ENCODE measurements at places on chromosomes 6 and 20.

DNA sequence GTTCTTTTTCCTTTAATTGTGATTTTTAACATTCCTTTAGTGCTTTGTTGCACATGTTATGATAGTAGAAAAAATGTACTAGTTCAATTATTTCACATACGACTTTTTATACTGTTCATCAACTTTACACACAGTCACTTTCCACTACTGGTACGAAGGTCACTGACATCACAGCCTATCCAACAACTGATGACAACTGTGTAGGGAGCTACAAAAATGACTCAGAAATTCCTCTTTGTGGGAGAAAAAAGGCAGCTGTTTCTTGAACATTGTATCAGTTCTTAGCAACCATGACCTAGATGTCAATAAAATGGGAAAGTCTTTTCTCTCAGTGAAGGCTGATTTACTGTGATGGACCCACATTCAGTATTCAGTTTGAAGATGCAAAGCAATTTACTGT is 7.0 kb upstream of the ID4 start:
- no peak for DNase-seq

- no peak for DNase-seq
Measured at GRCh38 chr6:143079325-143079640, 18.6 kb downstream of the AIG1 start.

DNA sequence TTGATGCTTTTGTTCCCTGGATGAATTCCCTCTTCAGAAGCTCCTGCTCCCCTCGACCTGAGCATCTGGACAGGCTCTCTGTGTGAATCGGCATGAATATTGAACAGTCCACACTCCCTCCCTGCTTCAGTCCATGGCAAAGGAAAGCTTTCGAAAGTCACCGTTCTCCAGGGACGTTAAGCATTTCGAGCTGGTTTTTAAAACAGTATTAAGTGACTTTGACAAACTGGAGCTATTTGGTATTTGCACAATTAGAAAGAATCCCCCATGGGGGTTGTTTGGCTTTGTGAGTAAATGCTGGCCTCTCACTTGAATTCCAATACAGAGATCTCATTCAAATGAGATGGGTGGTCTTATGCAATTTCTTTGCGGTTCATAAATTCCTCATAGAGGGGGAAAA is 85.3 kb upstream of the TIAM2 start:
- DNase-seq = no peak

DNA sequence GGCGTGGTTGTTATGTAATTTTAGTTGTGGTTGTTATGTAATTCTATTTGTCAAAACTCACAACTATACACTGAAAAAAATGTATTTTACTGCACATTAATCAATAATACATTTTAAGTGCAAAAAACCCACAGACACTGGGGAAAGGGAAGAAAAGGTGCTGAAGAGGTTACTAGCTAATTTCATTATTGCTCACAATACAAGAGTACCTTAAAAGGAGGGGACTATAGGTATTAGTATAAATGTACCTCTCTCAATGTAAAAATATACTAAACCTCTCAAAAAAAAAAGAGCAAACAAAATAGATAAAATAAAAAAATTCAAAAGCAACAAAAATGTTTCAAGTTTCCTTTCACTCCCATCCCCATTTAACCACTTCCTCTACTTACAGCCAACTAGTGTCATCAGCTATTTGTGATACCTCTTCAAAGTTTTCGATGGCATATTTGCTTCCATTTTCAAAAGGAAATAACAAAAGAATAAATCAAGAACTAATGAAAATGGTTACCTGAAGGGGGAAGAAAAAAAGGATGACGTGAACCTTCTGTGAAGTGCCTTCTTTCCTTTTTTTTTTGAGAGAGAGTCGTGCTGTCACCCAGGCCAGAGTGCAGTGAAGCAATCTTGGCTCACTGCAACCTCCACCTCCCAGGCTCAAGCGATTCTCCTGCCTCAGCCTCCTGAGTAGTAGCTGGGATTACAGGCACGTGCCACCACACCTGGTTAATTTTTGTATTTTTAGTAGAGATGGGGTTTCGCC is 30.2 kb downstream of the RANBP9 start:
- no peak for DNase-seq

DNA sequence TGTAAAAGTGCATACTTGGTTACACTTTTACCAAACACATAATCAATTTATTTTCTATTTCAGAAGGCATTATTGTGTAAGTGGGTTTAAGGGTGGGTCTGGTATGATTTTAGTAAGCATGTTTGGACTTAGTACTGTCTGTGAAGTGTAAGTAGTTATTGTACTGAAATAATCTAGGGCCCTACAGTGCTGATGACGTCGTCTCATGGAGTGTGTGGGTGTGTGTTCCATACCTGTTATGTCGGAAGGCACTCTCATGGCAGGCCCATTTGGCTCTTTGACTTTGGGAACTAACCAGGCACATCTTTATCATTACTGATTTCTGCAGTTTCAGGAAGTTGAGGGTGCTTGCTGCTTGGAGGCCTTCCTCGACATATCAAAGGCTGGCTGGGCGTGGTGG is 155.1 kb downstream of the SASH1 start:
- DNase-seq = no peak

GRCh38 chr20:58458342-58459057 is 56.7 kb downstream of the APCDD1L start:
- DNase-seq = no peak

DNA sequence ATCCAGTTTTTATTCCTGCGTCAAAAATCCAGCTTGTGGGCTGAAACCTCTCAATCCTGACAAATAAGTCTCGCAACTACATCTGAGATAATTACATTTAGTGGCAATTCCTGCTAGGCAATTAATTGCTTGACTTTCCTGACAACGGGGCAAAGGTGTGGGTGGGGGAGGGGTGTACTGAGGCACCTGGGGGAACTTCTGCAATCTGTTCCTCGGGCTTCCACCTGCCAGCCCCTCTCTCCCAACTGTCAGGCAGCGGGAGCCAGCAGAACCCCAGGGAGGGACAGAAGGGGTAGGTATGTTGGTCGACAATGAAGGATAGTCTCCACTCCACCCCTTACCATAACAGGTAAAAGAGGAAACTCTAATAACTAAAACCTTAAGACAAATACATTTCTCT is 6.8 kb downstream of the C6orf52 start:
- no peak for DNase-seq

- no peak for DNase-seq
Measured at GRCh38 chr20:16388731-16389130, 184.5 kb downstream of the KIF16B start.

GRCh38 chr6:37105148-37106050 is 64.6 kb upstream of the PIM1 start:
- no peak for DNase-seq

DNA sequence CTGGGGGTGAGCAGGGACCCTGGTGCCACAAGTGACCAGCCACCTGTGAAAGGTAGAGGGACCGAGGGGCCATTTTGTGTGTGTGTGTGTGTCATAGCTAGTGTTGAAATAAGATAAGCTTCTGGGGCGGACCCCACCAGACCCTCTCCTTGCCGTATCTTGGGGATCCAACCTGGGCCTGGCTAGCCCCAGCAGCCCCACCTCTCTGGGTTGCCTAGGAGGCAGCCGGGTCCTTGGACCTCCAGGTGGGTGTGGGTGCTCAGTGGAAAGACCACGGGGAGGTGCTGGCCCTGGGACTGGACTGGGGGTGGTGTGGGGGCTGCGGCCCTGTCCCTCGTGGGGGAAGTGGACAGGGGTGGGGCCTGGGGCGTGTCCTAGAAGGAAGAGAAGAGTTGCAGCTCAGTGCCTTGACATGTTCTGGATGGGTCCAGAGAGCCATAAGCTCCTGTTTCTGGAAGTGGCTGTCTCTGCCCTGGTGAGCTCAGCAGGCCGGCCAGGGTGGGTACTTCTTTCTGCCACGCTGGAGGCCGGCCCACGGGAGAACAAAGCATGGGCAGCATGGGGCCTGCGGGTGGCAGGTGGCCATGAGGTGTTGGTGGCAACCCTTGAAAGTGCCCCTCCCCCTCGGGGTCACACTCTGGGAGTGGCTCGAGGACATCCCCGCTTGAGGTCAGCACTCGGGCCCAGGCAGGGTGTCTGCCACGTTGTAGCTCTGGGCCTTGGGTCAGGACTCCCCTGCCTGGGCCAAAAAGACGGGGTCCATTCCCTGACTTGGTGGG is 8.4 kb downstream of the RBBP8NL start:
- DNase-seq = no peak

DNA sequence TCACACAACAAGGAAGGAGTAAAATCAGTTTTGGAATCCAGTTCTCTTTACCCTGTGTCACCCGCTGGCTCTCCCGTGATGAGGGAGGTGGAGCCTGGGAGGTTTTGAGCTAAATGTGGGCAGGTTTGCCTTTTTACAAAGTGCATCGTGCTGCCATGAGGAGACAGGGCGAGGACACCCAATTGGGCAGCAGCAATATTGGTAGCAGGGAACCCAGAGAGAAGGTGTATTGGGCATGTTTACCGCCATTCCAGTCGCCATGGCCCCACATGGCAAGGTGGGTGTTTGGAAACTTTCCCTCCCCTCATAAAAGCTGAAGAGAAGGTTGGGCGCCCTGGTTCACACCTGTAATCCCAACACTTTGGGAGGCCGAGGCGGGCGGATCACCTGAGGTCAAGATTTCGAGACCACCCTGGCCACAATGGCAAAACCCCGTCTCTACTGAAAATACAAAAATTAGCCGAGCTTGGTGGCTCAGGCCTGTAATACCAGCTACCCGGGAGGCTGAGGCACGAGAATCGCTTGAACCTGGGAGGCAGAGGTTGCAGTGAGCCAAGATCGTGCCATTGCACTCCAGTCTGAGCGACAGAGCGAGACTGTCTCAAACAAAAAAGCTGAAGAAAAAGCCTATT is 3.5 kb upstream of the UBE2V1 start:
- DNase-seq = no peak

DNA sequence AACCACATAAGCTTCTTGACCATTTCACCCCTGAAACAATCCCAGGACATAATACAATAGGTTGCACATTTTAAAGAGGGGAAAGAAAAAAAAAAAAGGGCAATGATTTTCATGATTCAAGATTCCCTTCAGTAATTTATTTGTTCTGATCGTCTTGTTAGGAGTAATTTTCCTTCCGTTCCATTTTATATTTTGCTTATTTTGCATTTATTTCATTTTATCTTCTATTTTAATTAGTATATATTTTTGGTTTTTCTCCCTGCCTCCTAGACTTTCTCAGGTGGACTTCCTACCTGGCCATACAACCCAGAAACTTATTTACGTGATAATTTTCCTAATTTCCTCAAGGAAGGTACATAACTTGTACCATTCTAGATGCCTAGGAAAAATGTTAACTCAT is 32.6 kb downstream of the FBXO5 start:
- no peak for DNase-seq
